Upper lobe of right lung (tissue), 1 donor: ENCODE measurements at places on chromosomes 4 and X.

DNA sequence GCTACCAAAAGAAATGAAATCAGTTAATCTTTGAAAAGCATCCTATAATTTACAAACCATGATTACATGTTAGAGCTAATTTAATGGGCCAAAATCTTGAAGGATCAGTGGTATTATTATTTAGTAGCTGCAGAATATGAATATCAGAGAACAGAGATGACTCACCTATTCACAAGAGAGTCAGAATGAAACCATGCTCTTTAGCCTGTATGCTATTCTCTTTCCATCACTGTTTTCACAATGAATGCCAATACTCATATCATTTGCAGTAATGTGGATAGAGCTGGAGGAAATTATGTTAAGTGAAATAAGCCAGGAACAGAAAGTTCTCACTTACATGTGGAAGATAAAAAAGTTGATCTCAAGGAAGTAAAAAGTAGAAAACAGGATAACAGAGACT, 414.1 kb downstream of the CENPC start:
- no peak for DNase-seq

GRCh38 chr4:114386637-114387233, 211.9 kb upstream of the UGT8 start:
- DNase-seq = no peak

GRCh38 chrX:136646602-136647239, 1.2 kb upstream of the CD40LG start:
- DNase-seq = no peak

DNA sequence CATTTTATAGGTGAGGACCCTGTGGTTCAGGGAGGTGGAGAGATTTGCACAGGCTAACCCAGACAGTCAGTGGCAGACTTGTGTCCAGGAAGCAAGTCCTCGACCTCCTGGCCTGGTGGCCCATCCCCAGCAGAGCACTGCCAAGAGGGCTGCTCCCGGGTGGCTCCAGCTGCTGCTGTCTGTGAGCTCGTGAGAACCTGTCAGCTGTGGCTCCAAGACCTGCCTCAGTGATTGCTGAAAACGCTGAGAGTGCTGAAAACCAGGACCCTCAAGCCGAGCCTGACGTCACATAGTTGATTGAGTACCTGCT, 74.2 kb downstream of the RTL9 start:
- no peak for DNase-seq

DNA sequence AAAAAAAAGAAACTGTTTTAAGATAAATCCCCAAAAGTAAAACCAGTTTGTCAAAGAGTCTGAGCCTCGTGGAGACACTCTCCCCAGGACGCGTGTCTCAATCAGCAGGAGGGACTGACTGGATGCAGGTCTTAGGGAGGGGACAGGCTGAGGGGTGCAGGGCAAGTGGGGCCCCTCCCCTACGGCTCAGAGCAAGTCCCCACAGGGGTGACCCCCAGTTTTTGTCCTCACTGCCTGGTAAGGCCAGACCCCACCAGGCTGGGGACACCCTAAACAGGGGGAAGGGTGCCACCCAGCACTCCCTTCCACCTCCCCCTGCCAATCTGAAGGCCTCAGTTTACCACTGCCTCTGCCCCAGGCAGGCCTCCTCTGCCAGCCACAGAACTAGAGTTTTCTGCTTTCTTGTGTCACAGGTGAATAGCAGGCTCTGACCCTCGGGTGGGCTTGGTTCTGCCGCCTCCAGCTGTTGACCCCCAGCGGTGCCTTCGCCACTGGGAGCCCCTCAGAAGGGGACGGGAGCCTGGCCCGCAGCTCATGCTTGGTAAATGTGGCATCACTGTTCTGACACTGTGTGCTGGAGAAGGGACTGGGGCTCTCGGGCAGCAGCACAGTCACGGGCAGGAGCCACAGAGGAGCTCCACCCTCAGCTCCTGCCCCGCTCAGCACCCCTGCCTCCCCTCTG, 69.8 kb upstream of the MXD4 start:
- no peak for DNase-seq

GRCh38 chr4:173531086-173531965, 1.3 kb upstream of the HAND2 start:
- DNase-seq = no peak

DNA sequence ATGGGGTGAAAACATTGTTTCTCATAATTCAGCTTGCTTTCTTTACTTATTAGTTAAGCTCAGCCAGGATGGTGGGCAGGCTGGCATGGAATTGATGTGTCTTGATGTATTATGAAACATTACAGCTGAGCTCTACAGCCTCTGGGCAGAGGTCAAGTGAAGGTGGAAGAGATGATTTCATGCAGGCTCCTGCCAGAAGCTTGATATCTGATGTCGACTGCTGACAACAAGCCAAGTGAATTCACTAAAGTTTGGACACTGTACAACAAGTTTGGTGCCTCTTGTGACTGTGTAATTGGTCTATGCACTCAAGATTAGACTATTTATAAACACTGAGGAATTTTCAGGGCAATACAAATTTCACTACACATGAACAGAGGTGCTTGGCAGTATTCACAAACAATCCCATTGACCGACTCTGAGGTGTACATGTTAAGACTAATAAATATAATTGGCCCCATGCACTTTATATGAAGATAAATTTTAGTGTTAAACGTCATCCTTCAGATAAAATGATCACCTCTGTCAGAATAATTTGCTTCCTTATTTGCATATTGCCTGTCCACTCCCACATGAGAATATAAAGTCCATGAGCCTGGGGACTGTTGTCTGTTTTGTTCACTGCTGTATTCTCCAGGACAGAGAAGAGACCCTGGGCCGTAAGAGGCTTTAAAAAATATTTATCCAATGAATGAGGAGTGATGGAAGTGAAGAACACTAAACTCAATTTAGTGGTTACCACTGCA, 612.2 kb downstream of the IQCM start:
- DNase-seq = no peak

DNA sequence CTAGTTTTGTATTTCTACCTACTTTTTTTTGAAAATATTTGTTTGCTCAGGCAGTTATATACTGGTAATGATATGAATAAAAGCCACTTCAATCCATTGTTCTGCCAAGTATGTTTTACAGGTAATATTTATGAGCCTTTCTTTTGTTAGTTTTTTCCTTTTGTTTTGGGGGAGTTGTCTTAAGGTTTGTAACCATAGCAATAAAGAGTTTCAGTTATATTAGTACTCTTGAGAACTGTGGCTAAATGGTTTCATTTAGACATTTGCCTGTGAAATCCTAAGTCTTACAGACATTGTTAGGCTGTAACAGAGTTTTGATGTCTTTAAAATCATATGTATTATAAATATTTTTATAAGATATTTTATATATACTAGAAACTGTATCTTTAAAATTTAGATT, 150.1 kb downstream of the DIPK2B start:
- DNase-seq = no peak

DNA sequence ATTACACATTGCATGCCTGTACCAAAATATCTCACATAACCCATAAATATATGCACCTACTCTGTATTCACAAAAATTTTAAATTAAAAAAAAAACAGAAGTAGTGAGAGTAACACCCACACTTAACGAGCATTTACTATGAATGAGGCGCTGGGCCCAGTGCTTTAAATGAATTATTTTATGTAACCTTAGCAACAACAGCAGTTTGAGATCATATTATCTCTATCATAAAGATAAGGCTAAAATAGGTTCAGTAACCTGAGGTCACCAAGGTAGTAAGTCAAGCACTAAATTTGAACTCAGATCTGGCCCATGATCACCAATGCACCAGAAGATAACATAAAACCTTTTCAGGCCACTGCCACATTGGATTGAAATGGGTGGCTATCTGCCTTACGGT, 5.3 kb upstream of the PROM1 start:
- DNase-seq = no peak

GRCh38 chrX:30979271-30979670, 90.2 kb upstream of the TAB3 start:
- no peak for DNase-seq

DNA sequence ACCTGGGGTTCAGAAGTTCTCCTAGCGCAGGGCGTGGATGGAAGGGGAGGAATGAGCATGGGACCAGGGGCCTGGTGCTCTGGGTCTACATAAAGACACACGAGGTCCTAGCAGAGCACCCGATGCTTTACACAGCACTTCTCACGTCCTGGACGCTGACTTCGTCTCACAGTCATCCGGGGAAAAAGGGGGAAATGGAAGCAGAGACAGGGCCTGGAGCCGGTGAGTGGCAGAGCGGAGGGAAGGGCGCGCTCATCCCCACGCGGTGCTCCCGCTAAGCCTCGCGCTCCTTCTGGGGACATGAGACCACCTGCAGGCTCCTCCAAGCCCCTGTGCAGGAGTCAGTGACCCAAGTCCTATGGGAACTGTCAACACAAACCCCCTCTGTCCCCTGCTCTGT, 157.7 kb downstream of the AFAP1 start:
- peak; percentile 38 for DNase-seq

- DNase-seq = no peak
Observed at GRCh38 chr4:153509724-153510123, 43.6 kb downstream of the TMEM131L start.

- no peak for DNase-seq
Observed at GRCh38 chr4:53013873-53014775, 152.0 kb downstream of the RASL11B start.

DNA sequence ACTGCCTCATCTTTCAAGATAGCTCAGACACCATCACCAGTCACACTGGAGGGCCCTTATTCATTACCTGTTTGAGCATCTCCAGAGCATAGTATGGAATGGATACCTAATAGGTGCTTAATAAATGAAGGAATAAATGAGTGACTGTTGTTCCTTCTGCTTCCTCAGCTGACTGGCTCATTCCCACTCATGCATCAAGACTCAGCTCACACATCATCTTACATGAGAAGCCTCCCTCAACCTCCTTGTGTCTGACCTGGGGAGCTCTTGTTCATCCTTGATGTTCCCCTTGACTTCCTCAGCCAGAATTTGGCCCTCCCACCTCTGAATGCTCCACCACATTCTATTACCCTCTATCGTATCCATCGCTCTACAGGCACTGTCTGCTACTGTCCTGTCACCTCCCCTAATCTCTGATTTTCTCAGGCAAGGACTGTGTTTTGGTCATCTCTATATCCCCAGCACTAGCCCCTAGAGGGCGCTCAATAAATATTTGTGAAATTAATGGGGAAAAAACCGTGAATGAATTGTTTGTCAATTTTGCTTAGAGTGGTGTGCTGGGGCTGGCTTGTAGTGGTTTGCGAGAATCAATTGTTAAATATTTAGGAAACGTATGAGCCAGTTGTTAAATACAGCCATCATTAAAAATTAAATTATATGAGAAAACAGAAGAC, 88.3 kb downstream of the NHSL2 start:
- no peak for DNase-seq

DNA sequence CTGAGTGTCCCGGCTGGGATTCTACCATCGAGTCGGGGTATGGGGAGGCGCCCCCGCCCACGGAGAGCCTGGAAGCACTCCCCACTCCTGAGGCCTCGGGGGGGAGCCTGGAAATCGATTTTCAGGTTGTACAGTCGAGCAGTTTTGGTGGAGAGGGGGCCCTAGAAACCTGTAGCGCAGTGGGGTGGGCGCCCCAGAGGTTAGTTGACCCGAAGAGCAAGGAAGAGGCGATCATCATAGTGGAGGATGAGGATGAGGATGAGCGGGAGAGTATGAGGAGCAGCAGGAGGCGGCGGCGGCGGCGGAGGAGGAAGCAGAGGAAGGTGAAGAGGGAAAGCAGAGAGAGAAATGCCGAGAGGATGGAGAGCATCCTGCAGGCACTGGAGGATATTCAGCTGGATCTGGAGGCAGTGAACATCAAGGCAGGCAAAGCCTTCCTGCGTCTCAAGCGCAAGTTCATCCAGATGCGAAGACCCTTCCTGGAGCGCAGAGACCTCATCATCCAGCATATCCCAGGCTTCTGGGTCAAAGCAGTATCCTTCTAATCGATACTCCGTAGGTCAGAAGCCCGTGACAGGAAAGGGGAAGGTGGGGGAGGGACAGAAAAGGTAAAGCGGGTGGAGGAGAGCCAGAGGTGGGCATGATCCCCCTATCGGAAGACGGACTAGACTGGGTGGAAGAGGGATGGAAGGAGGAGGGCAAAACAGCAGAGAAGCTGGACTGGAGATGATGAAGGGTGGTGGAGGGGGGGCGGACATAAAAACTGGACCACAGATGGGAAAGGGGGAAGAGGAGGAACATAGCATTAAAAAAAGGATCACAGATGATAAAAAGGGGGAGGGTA, 828 bp downstream of the TSPYL2 start:
- DNase-seq = no peak

DNA sequence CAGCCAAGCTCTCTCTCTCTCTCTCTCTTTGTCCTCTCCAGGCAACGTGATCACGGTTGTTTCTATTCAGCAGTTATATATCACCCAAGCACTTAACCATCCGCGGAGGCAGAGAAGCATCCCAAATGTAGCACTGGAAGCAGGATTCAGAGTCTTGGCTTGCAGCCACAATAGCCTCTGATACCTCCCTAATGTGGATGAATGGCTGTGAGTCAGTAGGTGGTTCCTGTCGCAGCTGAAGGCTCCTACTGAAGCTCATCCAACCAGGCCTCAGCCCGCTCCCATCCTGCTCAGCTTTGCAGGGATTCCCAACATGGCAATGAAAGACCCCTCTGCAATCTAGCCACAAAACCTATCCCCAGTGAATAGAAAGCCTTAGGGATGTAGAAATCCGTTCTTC, 5.1 kb downstream of the HS6ST2 start:
- no peak for DNase-seq

DNA sequence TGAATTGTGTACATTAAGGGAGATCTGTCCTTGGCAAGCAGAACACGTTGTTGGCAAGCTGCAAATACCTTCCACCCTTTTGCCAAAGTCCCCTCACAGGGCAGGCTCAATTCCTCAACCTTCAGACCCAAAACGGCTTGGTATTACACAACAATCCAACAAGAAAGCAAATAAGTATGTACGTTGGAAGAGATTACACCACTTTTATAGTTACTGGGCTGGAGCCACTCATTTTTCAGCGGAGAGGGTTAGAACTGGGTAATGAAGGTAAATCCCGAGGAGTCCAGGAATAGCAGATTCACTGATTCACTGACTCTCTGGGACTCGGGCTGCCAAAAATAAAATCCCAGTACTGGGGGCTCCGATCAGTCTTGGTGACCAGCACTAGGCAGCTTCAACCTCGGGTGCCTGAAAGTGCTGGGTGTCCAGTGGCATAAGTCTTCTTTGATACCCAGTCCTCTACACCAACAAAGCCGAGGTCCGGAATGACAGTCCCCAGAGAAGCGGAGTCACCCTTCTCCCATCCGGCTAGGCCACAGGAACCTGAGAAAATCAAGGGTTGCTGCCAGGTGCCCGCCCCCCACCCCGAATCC, 587 bp downstream of the TIMM8A start:
- no peak for DNase-seq

- DNase-seq = no peak
Observed at GRCh38 chrX:46611658-46612362, 38.2 kb downstream of the CHST7 start.

GRCh38 chr4:70901607-70901983, 574 bp upstream of the MOB1B start:
- no peak for DNase-seq

GRCh38 chrX:33987458-33987857, 144.7 kb downstream of the FAM47A start:
- DNase-seq = no peak

GRCh38 chrX:2692221-2693112, 1.4 kb downstream of the CD99 start:
- no peak for DNase-seq

GRCh38 chrX:38803243-38803587, 2.0 kb downstream of the MID1IP1 start:
- DNase-seq = no peak
